Activated T-cell treated with anti-CD3 and anti-CD28 coated beads, Interleukin-2, amount 50 U/mL, for 72 hours (primary cell): ENCODE measurements at places on chromosomes 13 and 19. TPM values are rescaled to one million over a fixed set of nuclear protein-coding genes. Genes with fewer than 3 reads are reported as not detected.

GRCh38 chr13:111614009-111614408 lies 293.6 kb downstream of the TEX29 start:
- H3K4me3 ChIP-seq: no peak overlapping the region
- H3K27me3 ChIP-seq: no peaks in the 10 kb centered on the region
- H3K4me1 ChIP-seq: no peaks in the 10 kb centered on the region
- no peak overlapping the region for H3K27ac ChIP-seq
- H3K36me3 ChIP-seq: no peaks in the 10 kb centered on the region
- DNase-seq: no peak

DNA sequence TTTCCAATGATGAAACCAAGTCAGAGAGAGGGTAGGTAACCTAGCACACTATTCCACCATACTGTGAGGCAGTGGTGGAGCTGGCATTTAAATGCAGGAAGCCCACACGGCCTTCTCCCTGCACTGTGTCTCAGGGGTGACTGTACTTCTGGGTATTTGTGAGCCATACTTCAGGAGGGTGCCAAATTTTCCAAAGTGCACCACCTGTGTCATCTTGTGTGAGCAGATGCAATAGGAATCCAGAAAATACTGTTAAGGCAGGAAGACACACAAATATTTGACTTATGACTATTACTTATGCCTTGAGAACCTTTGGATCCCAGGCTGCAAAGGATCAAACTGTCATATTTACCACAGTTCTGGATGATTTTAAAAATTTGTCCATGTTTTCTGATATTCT lies 17.3 kb downstream of the ZNF229 start:
- no peaks in the 10 kb centered on the region for H3K27me3 ChIP-seq
- peaks cover 39% of the 10 kb centered on the region for H3K36me3 ChIP-seq
- no peaks in the 10 kb centered on the region for H3K4me1 ChIP-seq
- H3K27ac ChIP-seq: no peak overlapping the region
- DNase-seq: no peak

GRCh38 chr19:46125447-46125846 lies 959 bp upstream of the IGFL3 start:
- no peak overlapping the region for H3K27ac ChIP-seq
- H3K27me3 ChIP-seq: peaks cover 72% of the 10 kb centered on the region
- DNase-seq: no peak
- no peak overlapping the region for H3K4me3 ChIP-seq
- no peaks in the 10 kb centered on the region for H3K4me1 ChIP-seq
- H3K36me3 ChIP-seq: peaks cover 2% of the 10 kb centered on the region

- H3K4me3 ChIP-seq: no peak overlapping the region
- H3K36me3 ChIP-seq: no peaks in the 10 kb centered on the region
- no peak for DNase-seq
- H3K27ac ChIP-seq: no peak overlapping the region
- peaks cover 9% of the 10 kb centered on the region for H3K27me3 ChIP-seq
Observed at GRCh38 chr13:27355894-27356293, 68.5 kb upstream of the GTF3A start.

DNA sequence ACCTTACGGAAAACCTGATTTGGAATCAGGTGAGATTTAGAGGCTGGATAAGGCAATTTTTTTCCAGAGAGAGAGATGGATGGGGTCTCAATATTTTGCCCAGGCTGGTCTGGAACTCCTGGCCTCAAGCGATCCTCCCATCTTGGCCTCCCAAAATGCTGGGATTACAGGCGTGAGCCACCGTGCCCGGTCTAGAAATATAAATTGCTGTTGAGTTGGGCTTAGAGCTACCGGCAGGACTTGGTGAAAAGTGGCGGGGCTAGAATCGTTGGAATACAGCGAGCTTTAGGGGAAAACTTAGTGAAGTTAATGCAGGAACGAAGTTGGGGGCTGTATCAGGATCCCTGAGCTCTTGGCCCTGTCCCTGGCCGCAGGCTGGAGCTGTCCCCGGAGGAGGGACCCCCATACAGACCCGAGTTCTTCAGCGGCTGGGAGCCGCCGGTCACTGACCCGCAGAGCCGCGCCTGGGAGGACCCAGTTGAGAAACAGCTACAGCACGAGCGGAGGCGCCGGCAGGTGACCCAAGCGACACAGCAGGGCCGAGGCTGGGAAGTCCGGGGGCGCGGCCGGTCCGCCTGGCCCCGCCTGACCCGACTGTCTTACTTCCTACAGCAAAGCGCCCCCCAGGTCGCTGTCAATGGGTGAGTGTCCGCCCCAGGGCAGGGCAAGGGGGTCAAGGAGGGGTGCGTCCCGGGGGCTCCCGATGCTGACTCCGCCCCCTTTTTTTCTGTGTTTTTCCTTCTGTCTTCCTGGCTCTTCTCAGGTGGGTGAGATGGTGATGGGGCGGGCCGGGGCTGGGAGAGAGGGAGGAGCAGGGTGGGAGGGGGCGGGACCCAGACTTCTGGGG lies 7.6 kb downstream of the EPS8L1 start:
- H3K4me1 ChIP-seq: peaks cover 39% of the 10 kb centered on the region
- peak overlapping the region; percentile 91 for H3K4me3 ChIP-seq
- DNase-seq: no peak
- H3K36me3 ChIP-seq: peaks cover 8% of the 10 kb centered on the region

DNA sequence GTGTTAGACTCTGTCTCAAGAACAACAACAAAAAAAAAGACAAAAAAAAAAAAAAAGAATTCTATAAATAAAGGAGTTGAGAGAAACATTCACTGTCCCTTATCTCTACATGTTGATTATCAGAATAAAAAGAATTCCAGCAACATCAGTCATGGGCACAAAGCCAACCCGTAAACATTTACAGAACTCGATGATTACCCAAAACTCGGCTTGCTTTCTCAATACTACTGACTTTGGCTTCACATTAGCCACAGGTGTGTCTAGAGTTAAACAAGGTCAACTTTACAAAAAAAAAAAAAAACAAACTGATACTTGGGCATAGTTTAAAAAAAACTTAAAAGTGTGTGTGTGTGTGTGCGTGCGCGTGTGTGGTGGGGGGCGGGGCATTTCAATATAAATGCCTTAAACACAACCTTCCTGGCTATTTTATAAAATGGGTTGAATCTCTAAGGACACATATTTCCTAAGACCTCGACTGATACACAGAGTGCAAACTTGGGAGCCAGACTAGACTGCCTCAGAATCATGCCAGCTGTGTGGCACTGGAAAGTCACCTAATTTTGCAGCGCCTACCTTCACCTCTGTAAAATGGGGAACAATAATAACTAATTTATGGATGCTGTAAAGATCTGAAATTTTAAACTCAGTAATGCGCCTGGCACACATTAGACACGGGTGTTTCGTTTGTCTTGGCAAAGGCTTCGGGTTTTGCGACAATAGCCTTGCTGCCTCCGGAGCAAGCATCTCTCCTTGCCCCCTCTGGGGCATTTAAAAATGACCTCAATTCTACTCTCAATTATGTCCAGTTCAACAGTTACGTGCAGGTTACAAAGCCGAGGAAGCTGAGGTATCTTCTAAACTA lies 922 bp downstream of the EBPL start:
- H3K4me1 ChIP-seq: peaks cover 44% of the 10 kb centered on the region
- H3K27ac ChIP-seq: peak overlapping the region; percentile 58
- peak; percentile 7 for DNase-seq
- no peaks in the 10 kb centered on the region for H3K27me3 ChIP-seq
- H3K36me3 ChIP-seq: peaks cover 3% of the 10 kb centered on the region
- H3K4me3 ChIP-seq: peak overlapping the region; percentile 92

DNA sequence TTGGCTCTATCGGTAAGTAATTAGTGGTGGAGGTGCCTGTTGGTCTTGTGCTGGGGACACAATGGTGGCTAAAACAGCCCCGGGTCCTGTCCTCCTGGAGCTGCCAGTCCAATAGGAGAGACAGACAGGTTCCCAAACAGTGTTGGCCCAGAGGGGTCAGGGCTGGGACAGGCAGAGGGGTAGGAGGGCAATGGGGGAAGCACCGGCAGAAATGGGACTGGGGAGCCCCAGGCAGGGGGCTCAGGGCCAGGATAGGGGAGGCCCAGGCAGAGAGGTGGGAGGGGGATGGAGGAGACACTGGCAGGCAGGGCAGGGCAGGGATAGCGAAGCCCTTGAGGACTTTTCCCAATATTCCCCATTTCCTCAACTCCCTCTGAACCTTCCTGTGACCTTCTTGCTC lies 2.2 kb upstream of the FBL start:
- peaks cover 28% of the 10 kb centered on the region for H3K4me1 ChIP-seq
- DNase-seq: no peak
- H3K36me3 ChIP-seq: peaks cover 3% of the 10 kb centered on the region
- H3K4me3 ChIP-seq: no peak overlapping the region

DNA sequence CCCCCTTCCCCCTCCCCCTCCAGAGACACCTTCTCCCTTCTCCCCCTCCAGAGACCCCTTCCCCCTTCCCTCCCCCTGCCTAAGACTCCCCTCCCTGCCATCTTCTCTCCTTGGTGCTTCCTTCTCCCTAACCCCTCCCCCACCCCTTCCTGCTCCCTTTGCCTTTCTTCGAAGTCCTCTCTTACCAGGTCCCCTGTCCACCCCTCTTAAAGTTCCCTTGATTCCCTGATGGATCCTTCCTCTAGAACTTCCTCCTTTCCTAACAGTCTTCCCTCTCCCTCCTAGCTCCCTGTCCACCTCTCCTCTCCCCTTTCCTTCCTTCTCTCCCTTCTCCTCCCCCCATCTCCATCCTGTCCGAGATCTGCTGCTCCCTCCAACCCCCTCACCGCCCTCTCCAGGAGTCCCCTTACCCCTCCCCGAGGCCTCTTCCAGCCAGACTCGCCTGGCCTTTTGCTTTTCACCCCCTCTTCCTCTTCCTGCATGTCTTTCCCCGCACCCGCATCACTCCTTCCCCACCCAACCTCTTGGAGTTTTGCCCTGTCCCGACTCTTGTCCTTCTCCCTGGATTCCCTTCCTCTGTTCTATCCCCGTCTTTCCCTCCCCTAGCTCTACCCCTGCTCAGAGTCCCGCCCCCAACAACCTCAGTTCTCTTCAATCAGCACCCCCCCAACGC lies 3.1 kb downstream of the TNFSF9 start:
- peaks cover 11% of the 10 kb centered on the region for H3K36me3 ChIP-seq
- H3K27me3 ChIP-seq: peaks cover 45% of the 10 kb centered on the region
- H3K27ac ChIP-seq: peak overlapping the region; percentile 12

DNA sequence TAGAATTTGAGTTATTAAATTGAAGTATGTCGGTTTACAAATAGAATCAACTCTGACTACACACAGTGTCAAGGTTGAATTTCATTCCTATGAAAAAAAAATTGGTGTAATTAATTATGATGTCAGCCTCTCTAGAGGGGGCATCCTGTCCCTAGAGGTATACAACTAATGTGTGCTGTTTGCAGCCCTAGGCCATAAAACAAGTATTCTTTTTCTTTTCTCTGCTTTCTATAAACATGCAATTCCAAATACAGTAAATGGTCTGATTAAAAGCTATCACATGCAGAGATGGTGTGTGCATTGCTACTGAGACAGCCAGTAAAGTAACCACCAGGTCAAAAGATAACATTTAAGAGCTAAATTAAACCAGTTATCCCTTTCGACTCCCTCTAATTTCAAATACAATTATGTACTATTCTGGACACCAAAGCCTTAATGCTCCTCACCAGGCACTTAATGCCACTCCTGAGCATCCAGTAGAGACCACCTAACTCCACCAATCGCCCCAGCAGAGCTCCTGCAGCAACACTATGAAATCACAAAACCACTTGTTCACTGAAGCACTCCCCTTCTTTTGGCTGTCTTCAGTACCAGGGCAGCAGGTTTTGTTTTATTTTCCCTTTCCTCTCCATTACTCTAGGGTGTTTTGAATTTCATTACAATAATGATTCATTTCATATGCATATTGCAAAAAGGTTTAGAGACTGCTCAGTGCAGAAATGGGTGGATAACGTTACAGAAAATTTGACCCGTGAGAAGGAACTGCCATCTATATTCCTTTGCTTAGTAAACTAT lies 426.9 kb downstream of the PCDH9 start:
- no peak overlapping the region for H3K27ac ChIP-seq
- no peak for DNase-seq
- H3K4me1 ChIP-seq: no peaks in the 10 kb centered on the region
- no peaks in the 10 kb centered on the region for H3K36me3 ChIP-seq
- H3K27me3 ChIP-seq: no peaks in the 10 kb centered on the region

The SCN1B gene
- 4.7 TPM for total RNA-seq

The FAM187B gene
- total RNA-seq: not detected

The ZNF578 gene
- 0.93 TPM for total RNA-seq

The NLRP7 gene
- not detected for total RNA-seq

The CD209 gene
- total RNA-seq: not detected

The IER2 gene
- 168 TPM for total RNA-seq
